ENCODE measurements at places on chromosomes 2 and 18.

DNA sequence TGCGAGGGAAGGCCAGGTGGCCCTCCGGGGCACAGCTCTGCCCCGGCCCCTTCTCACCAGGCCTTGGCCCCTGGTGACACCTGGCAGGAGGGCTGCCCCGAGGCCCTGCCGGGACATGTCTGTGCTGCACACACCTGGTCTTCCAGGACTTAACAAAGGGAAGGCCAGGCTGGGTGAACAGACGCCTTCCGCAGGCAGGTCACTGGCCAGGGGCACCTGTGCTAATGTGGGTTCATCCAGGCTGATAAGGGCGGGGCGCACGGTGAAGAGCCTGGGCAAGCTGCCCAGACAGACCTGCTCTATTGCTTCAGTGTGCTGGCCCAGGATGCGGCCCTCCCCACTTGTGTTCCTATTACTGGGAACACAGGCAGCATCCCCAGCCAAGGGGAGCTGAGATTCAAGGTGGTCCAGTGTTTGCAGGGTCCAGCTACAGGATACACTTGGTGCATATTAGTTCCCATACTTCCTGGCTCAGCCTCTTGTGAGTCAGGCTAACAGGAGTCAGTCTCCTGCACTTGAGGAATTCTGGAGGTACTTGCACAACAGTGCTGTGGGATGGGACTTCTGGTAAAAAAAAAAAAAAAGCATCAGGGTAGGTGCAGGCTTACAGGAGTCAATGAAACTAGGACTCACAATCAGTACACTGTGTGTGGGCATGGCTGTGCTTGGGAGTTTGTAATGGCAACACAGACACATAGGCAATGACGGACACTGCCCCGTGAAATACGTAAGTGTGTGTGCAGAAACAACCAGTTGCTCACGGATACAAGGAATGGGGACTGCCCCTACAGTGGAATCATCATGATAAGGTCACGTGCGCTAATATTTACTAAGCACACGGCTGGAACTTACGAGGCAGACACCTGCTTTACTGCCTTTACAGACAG lies 261.4 kb downstream of the TWIST2 start:
- peak; percentile 89 for DNase-seq

DNA sequence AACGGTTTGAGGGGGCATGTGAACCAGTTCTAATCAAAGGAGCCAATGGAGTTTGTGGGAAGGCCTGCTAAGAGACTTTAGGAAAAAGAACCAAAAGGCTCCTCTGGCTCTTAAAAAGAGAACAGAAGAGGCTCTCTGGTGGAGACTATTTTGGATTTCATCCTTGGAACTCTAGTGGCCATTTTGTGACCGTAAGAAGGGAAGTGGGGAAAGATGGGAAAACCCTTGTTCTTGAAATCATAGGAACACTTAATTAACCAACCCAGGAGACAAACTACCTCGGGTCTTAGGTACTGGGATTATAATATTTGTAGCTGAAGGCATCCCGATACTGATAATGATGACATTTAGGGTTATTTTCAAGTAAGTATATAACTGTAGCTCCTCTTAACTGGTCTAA lies 125.3 kb upstream of the SP3 start:
- DNase-seq: no peak

DNA sequence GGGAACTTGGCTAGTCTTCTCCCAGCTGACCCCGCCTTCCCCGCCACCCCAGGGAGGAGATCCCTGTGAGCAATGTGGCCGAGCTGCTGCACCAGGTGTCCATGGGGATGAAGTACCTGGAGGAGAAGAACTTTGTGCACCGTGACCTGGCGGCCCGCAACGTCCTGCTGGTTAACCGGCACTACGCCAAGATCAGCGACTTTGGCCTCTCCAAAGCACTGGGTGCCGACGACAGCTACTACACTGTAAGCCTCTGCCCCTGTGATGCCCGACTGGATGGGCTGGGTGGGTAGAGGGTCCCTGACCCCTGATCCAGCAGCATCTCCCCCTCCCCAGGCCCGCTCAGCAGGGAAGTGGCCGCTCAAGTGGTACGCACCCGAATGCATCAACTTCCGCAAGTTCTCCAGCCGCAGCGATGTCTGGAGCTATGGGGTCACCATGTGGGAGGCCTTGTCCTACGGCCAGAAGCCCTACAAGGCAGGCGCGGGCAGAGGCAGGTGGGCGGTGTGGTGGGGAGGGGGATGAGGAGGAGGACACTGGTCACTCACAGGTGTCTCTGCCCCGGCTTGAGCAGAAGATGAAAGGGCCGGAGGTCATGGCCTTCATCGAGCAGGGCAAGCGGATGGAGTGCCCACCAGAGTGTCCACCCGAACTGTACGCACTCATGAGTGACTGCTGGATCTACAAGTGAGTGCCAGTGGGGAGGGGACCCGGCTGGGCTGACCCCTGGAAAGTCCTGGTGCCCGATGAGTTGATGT lies 24.2 kb downstream of the ZAP70 start:
- no peak for DNase-seq

DNA sequence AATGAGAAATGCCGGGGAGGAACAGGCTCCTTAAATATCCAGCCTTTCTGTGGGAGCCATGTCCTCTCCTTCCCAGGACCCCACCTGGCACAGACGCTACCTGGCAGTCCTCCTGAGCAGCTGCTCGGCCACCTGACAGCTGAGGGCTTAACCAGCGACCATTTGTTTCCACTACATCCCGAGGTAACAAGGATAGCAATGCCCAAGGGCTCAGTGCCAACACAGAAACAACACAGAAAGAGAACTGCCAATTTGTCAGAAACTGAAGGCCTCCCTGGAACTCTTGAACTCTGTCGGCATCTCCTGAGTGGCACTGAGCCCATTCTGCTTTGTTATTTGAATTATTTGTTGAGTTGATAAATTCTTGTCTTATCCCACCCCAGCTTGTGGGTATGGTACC lies 122.2 kb upstream of the ARHGAP28 start:
- DNase-seq: no peak

GRCh38 chr18:5197032-5197434 lies at the start of gene AKAIN1:
TSS of gene AKAIN1 (minus strand) at chr18:5197257. CDS start at chr18:5197053, 204 bp downstream.
- no peak for DNase-seq

GRCh38 chr18:58970943-58971790 lies 106.5 kb downstream of the ZNF532 start:
- DNase-seq: no peak
